Hematopoietic multipotent progenitor cell treated with erythropoietin and hydrocortisone succinate and interleukin-3 and kit ligand, for 17 days (in vitro differentiated cells): ENCODE measurements at places on chromosomes 4 and X.

DNA sequence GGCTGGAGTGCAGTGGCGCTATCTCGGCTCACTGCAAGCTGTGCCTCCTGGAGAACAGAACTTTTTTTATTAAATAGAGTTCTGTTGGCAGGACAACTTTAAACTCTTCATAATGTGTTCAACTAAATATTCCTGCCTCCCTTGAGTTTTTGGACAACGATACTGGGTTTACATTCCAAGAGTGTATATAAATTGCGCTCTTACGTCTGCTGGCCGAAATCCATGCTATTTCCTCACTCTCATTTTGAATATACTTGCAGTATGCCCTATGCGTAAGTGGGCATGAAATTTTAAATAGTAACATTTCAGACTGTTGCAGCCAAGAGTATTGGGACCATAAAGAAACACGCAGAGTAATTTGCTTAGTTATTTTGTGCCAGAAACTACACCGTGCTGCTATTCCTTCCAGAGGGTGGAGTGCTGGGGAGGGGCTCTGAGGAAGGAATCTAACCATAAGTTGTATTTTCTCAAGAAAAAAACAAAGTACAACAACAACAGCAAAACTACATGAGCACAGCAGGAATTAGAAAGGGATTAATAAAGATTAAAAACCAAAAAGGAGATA is 480.0 kb downstream of the NLGN4X start:
- no peak for DNase-seq

DNA sequence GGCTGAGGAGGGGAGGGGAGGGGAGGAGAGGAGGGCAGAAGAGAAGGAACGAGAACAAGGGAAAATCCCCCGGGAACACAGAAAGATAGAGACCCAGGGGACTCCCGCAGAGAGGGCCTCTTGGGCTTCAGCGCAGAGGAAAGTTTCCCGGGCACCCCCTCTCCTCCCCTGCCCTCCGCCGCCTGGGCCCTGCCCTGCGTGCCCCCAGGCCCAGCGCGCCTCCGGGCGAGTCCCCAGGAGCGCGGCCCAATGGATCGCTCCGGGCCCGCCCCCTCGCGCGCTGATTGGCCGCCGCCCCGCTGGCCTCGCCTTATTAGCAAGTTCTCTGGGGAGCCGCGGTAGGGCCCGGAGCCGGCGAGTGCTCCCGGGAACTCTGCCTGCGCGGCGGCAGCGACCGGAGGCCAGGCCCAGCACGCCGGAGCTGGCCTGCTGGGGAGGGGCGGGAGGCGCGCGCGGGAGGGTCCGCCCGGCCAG is at the start of gene MSX1:
TSS of gene MSX1 (plus strand) at position 341 of the 474 bp plus-strand sequence. CDS start 235 bp downstream, outside the sequence.
- DNase-seq = no peak

DNA sequence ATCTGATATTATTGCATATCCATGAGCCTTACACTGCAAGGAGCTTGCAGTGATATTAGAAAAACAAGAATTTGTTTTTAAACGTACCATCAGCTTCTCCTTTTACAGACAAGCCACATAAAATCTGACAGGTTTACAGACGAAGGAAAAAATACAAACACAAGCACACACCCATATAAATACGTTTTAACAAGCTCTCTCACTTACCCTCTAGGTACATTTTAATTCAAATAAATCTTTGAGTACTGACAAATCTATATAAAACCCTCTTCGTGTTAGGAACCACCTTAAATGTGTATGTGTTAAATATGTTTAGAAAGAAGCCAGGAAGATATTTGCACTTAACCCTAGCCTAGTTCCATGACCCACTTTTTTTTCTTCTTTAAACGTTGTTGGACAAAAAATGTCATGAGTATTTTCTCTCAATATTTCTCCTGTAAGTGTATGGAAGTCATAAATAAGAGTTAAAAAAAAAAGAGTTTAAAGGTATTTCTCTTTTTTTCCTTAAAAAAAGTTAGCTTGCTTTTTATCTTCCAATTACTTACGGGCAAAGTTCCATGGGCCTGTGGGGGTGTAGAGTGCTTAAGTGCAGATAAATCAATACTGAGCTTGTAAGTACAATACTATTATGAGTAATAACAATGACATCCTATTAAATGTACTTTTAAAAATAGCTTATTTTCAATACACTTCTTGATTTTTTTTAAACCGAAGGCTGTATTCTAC is 1.5 kb downstream of the ARAP2 start:
- DNase-seq = no peak

DNA sequence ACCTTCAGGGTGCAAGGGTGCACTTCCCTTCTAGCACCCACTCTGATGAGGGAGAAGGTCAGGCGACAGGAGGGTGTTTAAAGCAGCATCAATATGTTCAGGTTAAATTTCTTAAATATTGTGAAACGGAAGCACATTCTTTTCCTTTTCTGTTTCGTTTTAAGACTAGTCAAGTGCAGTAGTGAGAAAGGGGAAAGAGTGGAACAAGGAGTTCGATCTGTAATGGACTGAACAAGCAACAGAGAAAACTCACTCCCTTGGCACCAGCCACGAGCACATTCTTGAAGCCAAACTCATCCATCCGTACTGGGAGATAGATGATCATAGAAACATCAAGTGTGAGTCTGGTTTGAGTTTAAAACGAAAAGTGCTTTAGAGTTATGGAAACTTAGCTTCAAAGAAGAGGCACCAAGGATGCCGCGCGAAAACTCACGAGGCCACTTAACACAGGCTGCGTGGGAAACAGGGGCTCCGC is 815 bp downstream of the FAM53A start:
- no peak for DNase-seq

- no peak for DNase-seq
These were observed 66.0 kb upstream of the GEMIN8 start for GRCh38 chrX:14095702-14096101.

DNA sequence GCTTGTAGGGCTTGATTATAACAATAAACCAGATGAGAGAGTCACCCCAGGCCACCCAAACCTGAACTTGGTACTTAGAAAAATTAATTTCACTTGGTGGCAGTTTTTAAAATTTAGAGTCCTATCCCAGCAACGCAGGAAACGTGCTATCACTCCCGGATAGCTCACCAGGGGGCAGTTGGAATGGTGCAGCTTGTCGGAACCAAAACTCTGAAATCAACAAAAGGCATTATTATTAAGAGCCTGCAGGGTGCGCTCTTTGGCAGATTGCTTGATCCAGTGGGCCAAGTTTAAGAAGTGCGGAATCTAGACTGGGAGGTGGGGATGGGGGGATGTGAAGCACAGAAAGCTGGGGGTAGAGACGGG is 2.4 kb downstream of the FRAS1 start:
- no peak for DNase-seq

GRCh38 chr4:88524171-88524570 is 595 bp upstream of the PYURF start:
- DNase-seq = no peak

- DNase-seq = no peak
These were observed 975.9 kb downstream of the STIM2 start for GRCh38 chr4:27836523-27836922.

DNA sequence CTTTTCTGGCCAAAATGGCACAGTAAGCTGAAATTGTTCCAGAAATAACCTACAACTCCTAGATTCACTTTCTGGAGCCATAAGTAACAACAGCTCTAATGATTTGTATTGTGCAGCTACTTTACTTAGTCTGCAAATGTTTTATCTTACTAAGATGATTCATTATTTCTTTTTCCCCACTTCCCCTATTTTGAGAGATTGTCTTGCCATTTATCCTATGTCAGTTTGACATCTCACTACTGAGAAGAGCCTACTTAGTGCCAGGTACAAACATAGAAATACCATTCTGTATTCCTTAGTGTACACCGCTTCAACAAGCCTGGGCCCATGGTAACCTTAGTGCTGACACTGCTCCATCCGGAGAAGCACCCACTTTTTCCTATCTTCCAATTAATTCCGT is 13.8 kb upstream of the STK26 start:
- no peak for DNase-seq

- DNase-seq = peak; percentile 13
These were observed 26.8 kb upstream of the TMEM184C start for GRCh38 chr4:147590249-147590920.

- no peak for DNase-seq
These were observed 159.9 kb upstream of the MAMLD1 start for GRCh38 chrX:150203248-150203645.

GRCh38 chr4:149166876-149167275 is 648.8 kb downstream of the IQCM start:
- DNase-seq = no peak

- DNase-seq = no peak
These were observed 290.7 kb upstream of the FAM241A start for GRCh38 chr4:111854494-111855087.

- DNase-seq = no peak
These were observed 9.9 kb downstream of the TNIP2 start for GRCh38 chr4:2745981-2746806.

- no peak for DNase-seq
These were observed 29.1 kb upstream of the PGM2 start for GRCh38 chr4:37797374-37797773.

DNA sequence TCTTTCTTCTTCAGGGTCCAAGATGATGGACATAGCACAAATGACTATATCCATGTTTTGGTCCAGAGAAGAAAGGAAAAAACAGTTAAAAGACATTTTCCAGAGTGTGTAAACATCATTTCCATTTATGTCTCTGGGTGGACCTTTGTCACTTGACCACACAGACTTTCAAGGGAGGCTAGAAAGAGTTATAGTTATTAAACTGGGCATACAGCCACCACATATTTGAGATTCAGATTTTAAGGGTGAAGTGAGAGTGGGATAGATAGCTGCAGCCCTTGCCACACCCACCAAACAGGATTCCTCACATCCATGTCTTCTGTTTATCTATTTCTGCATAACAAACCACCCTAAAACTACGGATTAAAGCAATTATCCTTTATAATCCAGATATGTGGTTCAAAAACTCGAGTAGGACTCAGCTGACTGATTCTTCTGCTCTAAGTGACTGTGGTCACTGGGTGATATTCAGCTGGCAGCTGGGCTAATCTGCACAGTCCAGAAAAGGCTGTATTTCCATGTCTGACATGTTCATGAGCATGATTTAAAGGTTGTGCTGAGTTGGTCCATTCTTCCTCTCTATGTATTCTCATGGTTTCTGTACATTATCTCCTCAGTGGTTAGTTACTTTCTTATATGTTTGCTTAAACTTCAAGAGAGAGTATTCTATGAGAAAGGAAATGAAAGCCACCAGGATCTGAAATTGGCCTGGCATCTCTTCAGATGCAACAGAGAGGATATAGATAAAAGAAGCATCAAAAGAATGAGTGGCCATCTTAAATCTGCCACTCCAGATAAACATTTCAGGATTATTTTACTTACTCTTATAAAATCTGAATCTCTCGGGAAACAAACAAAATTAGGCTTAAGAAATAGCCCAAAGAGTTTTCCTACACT is 459.8 kb upstream of the CTSO start:
- DNase-seq = no peak

DNA sequence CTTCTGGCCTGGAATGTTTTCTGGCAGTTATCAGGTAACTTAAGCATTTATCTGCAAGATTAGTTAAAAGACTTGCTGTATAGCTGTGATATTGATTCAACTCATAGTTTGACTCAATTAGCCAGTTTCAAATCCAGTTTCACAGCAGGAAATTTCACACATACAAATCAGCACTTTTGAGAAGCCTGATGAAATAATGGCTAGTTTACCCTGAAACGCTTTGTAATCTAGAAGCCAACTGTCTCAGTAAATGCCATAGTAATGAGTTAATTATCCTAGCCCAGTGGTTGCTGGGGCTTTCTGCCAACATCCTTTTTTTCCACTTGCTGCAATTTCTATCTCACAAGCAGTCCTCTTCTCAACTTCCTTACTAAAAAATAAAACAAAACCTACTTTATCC is 53.1 kb downstream of the ARHGEF38 start:
- no peak for DNase-seq

GRCh38 chr4:109434007-109434971 is 674 bp downstream of the SEC24B start:
- DNase-seq = peak; percentile 49

DNA sequence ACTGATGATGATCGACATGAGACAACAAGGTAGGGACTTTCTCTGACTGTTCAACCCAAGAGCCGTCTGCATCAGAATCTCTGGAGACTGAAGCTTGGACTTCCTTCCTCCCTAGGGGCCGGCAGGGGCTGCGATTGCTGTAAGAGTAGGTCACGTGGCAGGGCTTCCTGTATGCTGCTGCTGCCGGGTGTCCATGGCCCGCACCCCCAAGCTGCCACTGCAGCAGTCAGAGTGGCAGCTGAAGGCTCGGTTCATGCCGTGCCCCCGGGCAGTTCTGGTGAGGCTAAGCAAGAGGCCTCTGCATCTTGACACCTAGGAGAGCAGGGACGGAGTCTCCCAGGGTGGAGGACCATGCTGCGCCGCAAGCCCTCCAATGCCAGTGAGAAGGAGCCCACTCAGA is at the start of gene SASH3:
TSS of gene SASH3 (plus strand) at position 203 of the 400 bp plus-strand sequence. CDS start at position 352, 149 bp downstream.
- no peak for DNase-seq

GRCh38 chr4:172813359-172813923 is 355.2 kb upstream of the GALNT7 start:
- no peak for DNase-seq
